ENCODE measurements at places on chromosomes 7 and 10.

GRCh38 chr7:158502068-158502750 is 85.4 kb downstream of the PTPRN2 start:
- DNase-seq = no peak

DNA sequence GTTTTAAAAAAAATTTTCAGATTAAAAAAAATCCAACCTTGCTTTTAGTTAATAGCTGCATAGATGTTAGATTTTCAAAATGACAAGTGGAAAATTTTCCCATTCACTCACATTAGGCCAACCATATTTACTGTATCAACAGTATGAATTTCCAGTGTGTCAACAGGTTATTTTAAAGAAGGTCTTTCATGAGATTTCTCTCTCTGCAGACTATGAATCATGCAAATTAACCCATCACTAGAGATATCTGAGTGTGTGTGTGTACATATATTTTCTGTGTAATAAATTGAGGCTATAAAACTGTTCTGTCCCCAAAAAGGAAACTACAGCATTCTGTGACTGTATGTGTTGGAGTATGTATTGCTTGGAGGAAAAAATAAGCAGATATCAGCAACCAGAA is 305.6 kb downstream of the ARL4A start:
- DNase-seq = no peak

- DNase-seq = no peak
These were observed 16.1 kb downstream of the LYZL1 start for GRCh38 chr10:29304995-29305335.

DNA sequence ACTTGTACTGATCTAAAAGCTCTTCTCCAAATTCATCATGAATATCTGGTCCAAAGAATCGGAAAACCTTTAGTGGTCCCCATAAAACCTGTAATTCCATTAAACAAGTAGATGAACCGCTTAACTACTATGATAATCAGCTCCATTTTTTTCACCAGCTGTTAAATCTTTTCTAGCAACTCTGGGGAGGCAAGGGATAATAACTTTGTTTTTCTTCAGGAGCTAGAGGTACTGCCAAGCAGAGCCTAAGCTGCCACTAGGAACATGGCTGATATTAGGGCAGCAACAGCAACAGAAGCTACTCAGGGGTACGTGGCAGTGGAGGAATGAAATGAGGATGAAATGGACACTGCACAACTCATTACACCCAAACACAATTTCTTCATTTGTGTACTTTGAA is 138.0 kb downstream of the SRPK2 start:
- no peak for DNase-seq

- DNase-seq = no peak
These were observed 61.5 kb downstream of the REEP3 start for GRCh38 chr10:63582690-63583089.

GRCh38 chr10:111836064-111836463 is 347.5 kb downstream of the GPAM start:
- DNase-seq = no peak

DNA sequence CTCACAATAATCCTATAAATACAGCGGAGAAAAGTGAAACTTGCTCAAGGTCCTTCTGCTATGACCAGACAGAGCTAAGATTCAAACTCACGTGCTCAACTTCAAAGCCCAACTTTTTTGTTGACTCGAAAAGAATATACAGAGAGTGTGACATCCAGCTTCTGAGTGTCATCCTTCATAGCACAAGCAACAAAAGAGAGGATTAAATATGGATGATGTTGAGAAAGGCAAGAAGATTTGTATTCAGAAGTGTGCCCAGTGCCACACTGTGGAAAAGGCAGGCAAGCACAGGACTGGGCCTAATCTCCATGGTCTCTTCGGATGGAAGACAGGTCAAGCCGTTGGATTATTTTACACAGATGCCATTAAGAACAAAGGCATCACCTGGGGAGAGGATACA is 2.1 kb upstream of the FAM3C start:
- DNase-seq = peak; percentile 28

- no peak for DNase-seq
These were observed 1.2 kb upstream of the ZNF655 start for GRCh38 chr7:99557196-99557607.

- DNase-seq = no peak
These were observed 188.7 kb downstream of the PPP1R9A start for GRCh38 chr7:95095966-95096540.

- DNase-seq = no peak
These were observed 21.3 kb downstream of the TIAL1 start for GRCh38 chr10:119575506-119575905.

- no peak for DNase-seq
These were observed 53.3 kb downstream of the WIPF3 start for GRCh38 chr7:29859524-29860185.

DNA sequence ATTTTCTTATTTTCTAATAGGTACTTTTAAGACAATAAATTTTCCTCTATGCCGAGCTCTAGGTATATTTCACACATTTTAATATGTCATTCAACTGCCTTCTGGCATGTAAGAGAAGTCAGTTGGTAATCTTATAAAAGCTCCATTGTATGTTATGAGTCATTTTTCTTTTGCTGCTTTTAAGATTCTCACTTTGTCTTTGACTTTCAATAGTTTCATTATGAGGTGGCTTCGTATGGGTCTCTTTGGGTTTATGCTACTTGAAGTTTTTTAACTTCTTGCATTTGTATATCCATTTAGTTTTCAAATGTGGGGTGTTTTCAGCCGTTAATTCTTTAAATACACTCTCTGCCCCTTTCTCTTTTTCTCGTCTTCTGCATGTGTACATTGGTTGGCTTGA is 80.5 kb downstream of the ABCA13 start:
- DNase-seq = no peak

DNA sequence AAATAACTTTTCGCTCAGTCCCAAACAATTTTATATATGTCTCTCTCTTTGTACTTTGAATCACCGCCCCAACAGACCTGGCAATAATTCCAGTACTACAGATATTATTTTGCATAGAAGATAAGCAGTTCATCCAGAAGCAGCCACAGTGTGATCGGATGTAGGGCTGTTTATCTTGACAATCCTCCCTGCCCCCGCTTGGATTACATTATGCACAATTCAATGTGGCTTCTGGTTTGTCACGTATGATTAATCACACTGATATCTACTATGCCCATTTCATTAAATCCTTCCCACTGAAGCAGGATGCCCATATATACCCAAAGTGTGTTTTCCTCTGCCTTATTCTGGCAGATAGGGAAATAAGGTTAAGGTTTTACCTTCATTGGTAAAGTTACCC is 115.2 kb downstream of the PDE1C start:
- no peak for DNase-seq

- DNase-seq = no peak
These were observed 580.4 kb downstream of the MAGI2 start for GRCh38 chr7:78873117-78873516.

DNA sequence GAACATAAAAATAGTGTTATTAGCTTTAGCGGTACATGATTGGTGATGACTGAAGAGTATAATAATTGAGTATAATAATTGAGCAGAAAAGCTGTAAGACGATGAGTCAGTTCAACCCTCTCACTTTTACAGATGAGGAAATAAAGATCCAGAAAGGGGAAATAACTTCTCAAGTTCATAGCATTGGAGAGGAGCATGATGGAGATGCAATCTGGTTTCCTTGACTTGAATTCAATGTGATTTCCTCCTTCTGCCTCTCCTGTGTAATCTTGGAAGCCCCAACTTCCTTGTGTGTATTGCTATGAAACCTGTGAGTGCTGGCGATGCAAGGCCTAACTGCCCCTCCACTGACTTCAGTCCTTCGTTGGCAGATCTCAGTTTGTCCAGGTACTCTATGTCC is 265.1 kb downstream of the LRMDA start:
- DNase-seq = peak; percentile 20

DNA sequence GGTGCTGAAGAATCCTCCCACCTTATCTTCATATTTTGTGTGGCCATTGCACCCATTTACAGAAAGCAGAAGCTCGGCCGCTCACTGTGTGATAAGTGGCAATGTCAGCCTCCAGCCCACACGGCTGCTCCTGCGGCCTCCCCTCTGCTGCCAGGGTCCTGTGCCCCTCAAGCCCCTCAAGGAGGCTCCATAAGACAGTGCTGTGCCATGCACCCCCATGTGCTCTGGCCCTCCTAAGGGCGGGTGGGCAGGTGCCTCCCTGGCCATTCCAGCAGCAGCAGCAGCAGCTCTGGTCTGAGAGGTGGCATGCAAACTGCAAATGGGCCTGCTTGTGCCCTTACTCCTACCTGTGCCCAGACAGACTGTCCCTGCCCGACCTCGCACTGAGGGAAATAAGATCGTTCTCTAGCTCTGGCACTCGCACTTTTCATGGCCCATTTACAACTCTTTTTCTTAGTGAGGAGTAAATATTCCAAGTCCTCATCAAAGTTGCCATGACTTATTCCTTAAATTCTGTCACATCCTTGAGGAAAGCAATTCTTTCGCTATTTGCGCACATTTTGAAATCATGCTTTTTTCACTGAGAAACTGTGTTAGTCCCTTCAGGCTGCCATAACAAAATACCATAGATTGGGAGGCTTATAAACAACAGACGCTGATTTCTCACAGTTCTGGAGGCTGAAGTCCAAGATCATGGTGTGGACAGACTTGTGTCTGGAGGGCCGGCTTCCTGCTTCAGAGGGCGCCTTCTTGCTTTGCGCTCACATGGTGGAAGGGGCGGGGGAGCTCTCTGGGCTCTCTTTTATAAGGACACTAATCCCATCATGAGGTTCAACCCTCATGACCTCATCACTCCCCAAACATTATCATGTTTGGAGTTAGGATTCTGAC is 187.8 kb downstream of the COBL start:
- DNase-seq = no peak

GRCh38 chr7:46960970-46961369 is 620.9 kb downstream of the TNS3 start:
- DNase-seq = no peak

DNA sequence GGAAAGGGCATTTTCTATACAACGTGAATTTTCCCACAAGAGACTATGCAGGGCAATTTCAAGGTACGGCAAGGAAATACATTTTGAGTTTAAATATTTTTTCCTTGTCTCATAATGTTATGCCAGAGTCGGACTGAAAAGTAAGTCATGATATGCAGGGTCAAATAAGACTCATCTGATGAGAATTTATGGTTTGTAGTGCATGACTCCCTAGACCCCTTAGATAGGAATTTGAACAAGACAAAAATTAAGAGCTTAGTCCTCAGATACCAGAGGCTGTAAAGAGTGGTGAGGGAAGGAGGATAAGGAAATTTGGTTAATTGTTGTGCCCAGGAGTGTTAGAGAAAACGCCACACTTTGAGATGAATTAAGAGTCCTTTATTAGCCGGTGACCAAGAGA is 616.6 kb downstream of the XPNPEP1 start:
- DNase-seq = no peak

- DNase-seq = no peak
These were observed 58.6 kb upstream of the LOXL4 start for GRCh38 chr10:98326621-98327027.

- no peak for DNase-seq
These were observed 8.3 kb downstream of the SLC37A3 start for GRCh38 chr7:140390034-140390433.

- DNase-seq = no peak
These were observed 235.9 kb downstream of the REEP3 start for GRCh38 chr10:63757067-63757466.

DNA sequence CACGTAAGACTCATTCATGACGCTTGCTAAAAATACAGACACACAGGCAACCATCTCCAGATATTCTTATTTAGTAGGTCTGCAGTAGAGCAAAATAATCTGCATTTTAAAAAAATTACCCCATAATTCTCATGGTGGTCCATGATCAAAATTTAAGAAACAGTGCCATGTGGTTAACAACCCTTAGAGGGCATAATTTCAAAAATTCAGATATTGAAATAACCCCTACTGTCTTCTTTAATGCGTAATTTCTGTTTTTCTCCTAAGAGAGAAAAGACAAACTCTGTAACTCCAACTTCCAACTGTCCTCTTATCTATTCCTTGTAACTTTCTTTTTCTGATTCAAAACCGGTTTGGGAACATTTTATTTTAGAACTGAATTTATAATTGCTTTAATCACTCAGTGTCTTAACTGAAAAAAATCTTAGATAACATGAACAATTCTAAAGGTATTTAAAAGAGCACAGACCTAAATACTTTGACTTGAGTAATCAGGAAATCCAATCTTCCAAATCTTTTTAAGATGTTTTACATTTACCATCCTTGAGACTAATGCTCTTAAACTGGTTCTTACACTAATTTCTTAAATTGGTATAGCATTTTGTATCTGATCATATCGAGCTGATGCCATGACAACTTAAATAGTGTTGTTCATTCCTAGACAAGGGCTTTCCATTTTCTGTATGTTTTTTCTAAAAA is 148.0 kb downstream of the GALNT11 start:
- DNase-seq = no peak

- DNase-seq = no peak
These were observed 848.9 kb downstream of the REEP3 start for GRCh38 chr10:64369885-64370773.

DNA sequence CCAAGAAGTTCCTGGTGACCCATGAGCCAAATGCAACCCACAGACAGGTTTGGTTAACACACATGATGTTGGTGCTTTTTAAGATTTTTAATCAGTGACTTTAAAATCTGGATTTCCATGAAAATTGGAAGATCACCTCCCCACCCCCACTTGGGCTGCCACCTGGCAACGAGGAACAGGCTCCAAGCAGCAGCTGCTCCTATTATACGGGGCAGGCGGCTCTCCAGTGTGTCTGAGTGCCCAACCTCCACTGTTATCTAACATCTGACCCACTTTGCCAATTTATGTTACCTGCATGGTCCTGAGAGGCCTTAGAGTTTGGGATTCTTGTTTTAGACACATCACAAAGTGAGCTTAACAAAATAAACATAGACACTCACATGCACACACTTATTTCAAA is 56.4 kb downstream of the SGMS1 start:
- DNase-seq = no peak

DNA sequence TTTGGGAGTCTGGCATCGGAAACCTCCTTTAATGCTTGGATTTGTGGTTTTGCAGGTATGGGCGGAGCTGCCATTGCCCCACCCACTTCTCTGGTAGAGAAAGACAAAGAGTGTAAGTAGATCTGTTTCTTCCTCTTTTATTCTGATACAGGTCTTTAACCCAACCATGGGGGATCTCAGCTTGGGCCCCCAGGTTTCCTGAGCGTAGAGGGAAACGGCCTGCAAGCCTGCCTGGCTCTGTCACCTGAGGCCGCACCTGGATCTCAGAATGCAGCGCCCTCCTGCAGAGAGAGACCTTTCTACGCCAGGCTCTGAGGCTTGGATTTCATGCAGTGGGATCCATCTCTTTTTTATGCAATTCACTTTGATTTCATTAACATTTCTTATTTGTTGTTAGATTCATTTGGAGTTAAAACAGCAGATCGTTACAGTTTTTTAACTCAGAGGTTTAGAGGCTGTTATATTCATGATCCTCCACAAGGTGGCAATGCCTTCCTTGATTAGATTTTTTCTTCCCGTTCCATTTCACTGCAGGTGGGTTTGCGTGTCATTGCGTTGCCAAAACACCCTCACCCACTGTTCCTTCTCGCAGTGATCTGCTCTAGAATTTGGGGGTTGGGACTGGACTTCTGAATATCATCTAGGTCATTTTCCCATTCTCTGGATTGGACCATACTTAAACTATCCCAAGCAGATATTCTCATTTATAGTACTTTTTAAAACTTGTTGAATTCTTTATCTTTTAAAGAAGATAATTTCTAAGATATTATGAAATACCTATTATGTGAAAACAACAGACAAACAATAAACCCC is 20.0 kb downstream of the RBM17 start:
- no peak for DNase-seq

GRCh38 chr10:75484717-75485116 is 53.3 kb downstream of the LRMDA start:
- no peak for DNase-seq

Data from putamen (tissue), 1 donor.